T-helper 9 cell (primary cell): ENCODE measurements at places on chromosomes 2 and 18.

GRCh38 chr2:141654311-141654710 is 476.5 kb downstream of the LRP1B start:
- DNase-seq: no peak

- peak; percentile 7 for DNase-seq
Measured at GRCh38 chr18:3411854-3412268, 38.1 kb upstream of the TGIF1 start.

GRCh38 chr2:105143467-105144151 is 97.9 kb upstream of the GPR45 start:
- DNase-seq: no peak

DNA sequence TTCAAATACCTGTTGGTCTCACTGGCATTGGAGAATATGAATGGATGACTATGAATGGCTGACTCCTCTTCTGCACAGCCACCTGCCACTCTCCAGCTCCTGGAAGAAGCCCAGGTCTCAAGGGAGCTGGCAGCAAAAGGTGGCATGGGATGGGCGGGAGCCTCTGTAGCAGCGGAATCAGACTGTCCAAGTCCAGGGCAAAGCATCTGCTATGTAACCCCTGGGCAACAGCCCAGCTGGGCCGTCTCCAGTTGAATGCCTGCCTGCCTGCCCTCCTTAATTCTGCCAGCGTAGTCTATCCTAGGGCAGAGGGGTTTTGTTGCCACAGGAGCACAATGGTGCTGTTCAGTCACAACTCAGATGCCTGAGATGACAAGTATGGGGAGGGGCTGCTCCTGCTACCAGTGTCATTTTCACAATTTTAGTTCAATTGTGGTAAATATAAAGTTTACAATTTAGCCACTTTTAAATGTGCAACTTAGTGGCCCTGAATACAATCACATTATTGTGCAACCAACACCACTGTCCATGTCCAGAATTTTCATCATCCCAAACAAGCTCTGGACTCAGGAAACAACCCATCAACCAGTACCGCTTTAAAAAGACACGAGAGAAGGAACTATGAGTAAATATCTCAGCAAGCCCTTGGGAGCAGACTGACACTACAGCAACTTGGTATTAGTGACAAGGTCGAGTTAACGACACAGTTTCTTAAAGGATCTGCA is 115.2 kb downstream of the MYO5B start:
- DNase-seq: no peak
